Stimulated activated CD8-positive, alpha-beta memory T cell treated with anti-CD3 and anti-CD28 coated beads, Interleukin-4, amount 100 ng/mL, for 1 hour (primary cell): ENCODE measurements at places on chromosomes 2 and 18.

GRCh38 chr2:215371915-215372897 is 60.3 kb downstream of the ATIC start:
- no peak for DNase-seq

DNA sequence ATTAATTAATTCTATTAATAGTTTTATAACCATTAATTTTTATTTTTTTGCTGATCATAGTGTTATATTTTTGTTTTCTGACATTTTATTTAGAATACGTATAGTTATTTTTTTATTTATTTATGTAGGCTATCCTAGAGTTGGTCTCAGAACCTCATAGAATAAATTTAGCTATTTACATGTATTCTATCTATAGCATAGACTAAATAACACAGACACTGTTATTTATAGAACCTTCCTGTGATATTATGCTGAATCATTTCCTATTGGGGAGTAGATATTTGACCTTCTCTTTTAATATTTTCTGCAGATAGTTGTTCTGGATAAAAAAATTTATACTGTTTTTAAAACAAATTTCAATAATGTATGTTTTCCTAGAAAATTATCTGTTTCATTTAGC is 20.2 kb downstream of the ARHGEF33 start:
- DNase-seq: no peak

DNA sequence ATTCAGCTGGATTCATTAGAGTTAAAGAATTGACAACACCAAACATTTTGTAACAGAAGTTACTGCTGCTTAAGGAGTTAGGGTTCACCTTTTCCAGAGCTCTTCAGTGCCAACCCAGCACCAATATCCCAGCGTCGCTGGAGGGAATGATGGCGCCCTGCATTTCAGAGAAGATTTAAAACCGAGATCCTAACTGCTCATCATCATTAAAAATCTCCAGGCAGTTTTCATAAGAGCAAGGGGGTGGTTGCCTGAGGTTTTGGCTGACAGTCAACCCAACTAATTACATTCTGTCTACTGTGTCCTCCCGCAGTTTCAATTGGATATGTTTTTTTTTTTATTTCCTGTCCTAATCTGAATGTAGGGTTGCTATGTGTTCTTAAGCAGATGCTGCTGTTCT is 509.6 kb upstream of the TCF4 start:
- no peak for DNase-seq

DNA sequence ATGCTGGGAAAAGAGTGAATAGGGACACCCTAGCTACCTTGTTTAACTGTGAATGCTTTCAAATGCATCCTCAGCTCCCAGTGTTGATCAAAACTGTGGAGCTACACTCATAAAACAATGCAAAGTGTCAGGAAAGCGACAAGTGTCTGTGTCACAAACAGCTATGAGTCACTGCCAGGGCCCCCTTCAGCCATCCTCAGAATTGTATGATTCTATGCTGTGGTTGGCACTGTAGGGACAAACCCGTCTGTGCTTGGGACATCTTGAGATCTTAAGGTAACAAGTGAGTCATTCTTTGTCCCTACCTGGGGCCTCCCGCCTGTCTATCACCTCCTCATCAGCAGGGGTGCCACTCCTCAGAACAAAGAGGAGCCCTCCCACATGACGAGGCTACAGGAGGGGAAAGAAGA is 42.4 kb downstream of the KLF7 start:
- DNase-seq: no peak

DNA sequence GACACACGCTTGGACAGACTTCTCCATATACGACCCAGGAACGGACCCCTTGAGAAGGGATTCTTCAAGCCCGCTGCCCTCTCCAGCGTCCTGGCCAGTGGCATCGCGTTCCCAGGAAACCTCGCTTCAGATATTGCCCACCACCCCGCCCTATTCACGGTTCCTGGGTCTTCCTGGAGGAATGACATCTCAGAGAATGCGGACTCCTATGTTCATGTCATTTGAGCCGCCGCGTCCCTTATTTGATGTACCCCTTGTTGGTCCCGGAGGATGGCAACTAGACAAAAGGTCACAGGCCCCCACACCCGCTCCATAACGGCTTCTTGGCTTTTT is 588 bp upstream of the CCDC93 start:
- no peak for DNase-seq

DNA sequence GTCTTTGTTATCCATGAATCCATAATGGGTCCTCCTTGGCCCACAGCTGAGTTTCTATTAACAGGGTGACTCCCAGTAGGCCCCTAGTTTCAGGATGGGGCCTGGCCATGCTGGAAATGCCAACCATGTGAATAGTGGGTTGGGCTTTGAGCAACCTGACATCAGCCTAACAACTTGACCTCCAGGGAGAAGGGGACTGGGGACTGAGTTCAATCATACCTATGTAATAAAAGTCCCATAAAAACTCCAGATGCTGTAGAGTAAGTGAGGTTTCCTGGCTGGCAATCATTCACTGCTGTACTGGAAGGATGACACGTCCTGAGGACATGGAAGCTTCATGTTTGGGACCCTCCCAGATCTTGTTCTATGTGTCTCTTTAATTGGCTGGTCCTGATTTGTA is 7.9 kb downstream of the REV1 start:
- no peak for DNase-seq
